ENCODE measurements at places on chromosomes 16 and 17.

DNA sequence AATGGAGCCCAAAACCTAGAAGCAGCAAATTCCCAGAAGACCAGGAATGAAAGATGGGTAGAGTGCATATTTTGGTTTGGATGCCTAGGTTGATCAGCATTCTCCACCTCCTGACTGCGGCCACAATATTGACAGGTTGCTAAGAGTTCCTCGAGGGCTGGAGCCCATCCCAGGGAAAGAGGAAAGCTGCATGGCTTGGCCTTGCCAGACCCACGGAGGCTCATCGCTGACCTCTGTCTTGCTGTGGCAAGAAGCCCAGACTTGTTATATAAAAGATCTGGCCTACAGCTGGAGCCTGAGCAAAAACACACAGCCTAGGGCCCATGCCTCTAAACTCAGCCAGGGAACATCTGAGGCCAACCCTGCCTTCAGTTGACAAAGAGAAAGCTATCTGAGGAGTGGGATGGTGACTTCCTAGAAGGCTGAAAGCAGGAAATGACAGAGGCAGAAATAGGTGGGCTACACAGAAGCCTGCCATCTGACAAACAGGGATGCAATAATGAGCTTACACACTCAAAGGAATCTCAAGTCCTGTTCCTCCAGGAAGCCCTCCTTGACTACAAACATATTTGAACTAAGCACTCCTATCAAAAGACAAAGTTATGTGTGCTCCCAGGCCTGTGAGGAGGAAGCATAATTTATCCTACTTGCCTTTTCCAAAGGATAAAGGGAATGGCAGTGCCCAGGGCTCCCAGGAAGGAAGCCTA is 22.5 kb upstream of the SLC35B1 start:
- DNase-seq = peak; percentile 8

GRCh38 chr16:84820305-84820684 is 510 bp downstream of the CRISPLD2 start:
- DNase-seq = no peak

DNA sequence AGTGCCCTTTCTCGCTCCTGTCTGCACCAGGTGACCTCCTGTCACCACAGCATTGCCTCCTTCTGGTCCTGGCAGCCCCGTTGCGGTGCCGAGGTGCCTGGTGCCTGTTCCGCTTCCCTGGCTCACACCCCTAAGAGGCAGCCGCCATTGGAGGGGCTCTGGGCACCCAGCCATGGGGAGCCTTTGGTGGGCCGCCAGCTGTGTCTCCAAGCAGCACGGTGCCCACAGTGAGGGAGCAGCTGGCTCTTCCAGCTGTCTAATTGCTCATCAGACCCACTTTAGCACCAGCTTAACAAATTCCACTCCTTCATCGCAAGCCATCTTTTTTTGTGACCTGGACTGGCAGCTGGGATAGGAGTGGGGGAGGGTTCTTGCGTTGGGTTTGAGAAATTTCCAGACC is 276.1 kb downstream of the SNX29 start:
- no peak for DNase-seq

DNA sequence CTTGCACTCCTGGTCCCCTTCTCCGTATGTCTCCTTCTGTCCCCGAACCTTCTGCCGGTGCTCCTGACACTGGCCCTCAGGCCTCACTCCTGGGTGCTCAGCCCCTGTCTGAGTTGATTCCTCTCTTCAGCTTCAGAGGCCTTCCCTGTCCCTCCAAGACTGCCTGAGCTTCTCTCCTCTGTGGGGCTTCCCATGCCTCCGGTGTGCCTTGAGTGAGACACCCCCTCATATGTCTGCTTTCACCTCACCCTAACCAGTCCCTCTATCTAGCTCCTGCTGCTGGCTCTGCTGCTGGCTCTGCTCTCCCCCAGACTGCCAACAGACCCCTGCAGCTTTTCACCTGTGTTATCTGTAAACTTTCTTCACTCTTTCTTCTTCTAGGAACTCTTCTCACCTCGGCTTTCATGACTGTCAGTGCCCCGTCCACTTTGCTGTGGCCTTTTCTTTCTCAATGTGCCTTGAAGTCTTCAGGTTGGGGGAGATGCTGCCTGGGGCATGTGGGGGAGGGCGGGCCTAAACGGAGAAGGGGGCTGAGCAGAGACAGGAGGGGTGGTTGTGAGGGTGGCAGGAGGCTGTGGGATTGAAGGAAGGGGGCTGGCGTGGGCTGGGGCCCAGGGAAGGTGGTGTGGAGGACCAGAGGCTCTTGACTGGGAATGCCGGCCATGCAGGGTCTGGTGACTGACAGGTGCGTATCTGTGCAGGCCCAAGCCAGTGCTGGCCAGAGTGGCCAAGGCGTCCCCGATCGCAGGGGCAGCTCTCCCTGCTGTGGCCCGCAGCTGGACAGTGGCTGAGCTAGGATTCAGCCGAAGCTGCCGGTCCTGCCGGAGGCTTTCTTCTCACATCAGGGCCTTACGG is 81.3 kb downstream of the METRNL start:
- no peak for DNase-seq

- DNase-seq = peak; percentile 16
Measured at GRCh38 chr16:56005958-56006357, 130.8 kb upstream of the CES5A start.

- DNase-seq = no peak
Measured at GRCh38 chr16:50280932-50281331, 14.6 kb downstream of the ADCY7 start.

- no peak for DNase-seq
Measured at GRCh38 chr16:2518823-2519710, 1.1 kb upstream of the AMDHD2 start.

DNA sequence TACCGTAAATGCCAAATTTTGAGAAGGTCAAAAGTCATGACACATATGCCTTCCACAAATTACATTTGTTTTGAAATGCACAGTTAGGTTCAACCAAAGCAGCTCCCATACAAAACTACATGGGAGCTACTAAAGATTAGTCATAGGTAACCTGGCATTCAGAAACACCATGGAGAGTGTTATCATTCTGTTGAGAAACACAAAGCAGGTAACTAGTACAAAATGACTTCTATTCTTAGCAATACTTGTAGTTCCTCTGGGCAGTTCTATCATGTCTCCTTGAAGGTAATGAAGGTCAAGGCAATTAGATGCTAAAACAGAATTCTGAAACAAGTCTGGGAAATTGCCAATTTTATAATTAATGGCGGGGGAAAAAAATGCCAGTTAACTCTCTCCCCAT is 39.4 kb downstream of the KCNJ16 start:
- DNase-seq = no peak

- DNase-seq = peak; percentile 15
Measured at GRCh38 chr16:70162041-70162451, 11.5 kb upstream of the CLEC18C start.

DNA sequence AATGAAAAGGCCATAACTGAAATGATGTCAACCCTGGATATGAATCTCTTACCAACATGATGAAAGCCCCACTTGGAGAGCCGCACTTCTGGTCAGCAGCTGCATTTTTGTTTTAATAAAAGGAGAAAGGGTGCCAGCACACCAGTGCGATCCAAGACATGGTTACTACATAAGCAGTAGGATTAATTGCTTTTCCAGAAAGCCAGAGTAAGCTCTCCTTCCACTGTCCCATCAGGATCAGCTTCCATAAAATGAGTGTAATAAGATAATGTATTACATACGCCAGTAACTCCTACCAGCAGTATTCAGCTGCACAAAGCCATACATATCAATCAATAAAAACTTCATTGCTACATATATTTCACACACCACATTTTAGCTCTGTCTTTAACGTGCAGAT is 26.3 kb upstream of the NACA2 start:
- DNase-seq = no peak

GRCh38 chr16:72819345-72819744 is 228.6 kb downstream of the ZFHX3 start:
- no peak for DNase-seq

GRCh38 chr16:4214215-4214621 is 27.7 kb downstream of the SRL start:
- peak; percentile 69 for DNase-seq

DNA sequence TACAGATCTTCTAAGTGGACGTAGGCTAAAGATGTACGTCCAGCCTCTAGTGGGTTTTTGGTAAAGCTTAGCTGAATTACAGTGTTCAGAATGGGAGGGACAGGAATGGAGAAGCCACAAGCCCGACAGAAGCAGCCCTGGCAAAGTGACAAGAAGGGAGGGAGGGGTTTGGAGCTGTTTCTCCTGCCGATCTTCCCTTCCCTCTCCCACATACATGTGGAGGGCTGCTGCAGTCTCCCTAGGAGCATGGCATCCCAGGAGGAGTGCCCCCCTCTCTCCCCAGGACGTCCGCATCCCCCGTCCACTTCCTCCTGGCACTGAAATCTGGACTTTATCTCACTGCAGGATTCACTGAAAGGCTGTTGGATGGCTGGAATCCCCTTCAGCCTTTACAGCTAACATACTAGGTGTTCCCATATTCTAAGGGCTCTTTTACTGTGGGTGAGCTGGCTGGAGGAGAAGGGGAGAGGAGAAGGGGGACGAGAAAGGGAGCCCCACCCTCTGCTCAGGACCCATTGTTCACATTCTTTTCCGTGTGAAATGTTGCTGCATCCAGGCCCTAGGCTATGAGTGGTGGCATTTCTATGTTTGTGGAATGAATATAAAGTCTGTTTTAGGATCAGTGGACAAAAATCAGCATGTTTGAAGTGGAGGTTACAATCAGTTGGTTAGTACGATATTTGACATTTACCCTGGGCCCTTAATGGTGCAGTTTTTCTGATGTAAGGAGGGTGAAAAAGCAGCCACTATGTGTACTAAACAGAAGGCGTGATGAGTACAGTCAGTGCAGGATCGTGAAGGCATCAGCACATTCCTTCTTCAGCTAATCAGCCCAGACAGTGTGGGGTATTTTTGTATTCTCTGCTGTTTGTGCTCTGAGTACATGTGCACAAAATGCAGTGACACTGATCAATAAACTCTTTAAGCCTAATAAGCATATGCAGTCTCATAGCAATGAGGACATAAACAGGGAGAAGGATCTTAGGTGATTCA is 94.6 kb downstream of the SPECC1 start:
- no peak for DNase-seq

DNA sequence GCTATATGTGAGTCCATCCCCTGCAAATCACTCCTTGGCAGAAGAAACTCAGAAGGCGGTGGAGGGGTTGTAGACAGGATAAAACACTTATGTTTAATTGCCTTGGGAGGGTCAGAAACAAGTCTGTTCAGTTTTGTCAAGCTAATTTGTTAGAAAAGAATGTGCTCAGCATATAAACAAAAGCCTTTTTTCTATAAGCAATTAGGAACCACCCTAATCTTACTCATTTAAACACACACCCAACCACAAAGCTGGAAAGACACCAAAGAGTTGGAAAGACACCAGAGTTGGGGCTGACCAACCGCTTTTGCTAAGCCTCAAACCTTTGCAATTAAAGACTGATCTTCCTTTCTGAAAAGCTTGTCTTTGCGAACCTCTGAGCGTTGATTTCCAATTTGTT is 439.2 kb upstream of the ERCC4 start:
- no peak for DNase-seq

DNA sequence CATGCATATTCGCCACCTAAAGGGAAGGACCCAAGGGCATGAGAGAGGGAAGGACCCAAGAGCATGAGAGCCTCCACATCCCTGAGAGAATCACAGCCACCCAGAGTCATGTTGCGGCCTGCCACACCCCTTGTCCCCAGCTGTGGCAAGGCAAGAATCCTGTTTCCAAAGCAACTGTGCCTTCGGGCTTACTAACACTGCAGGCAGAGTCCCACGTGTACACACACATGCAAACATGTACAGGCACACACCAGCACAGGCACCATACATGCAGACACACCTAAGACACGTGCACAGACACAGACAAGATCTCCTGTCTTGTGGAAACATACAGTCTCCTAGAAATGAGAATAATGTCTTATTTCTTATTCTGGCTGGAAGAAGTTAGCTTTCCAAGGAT is 92.4 kb upstream of the CDYL2 start:
- DNase-seq = no peak

DNA sequence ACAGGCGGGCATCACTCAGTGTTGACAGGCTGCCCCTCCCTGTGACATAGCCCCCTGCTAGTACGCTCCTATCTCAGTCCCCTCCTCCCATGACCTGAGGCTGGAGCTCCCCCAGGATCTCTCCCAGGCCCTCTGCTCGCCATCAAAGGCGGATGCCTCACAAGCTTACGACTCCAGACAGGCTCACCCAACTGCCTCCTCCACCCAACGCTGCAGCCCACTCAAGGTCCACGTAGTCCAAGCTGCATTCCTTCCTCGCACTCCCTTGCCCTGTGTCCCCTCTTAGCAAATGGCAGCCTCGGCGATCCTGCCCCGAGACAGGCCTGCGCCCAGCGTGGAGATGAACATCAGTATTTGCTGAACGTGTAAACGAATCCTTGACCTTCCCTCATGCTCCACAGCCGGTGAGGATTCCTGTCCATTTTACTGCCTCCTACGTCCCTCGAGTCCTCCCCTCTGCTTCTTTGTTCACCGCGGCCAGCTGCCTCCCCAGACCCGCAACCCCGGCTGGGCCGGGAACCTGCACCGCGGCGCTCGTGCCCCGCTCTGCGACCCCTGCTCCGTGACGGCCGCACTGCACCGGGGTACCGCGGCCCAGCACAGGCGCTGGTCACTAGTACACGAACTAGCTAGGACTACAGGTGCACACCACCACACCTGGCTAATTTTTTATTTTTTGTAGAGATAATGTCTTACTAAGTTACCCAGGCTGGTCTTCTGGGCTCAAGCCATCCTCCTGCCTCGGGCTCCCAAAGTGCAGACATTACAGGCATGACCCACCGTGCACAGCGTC is 838 bp upstream of the TMEM97 start:
- peak; percentile 40 for DNase-seq

DNA sequence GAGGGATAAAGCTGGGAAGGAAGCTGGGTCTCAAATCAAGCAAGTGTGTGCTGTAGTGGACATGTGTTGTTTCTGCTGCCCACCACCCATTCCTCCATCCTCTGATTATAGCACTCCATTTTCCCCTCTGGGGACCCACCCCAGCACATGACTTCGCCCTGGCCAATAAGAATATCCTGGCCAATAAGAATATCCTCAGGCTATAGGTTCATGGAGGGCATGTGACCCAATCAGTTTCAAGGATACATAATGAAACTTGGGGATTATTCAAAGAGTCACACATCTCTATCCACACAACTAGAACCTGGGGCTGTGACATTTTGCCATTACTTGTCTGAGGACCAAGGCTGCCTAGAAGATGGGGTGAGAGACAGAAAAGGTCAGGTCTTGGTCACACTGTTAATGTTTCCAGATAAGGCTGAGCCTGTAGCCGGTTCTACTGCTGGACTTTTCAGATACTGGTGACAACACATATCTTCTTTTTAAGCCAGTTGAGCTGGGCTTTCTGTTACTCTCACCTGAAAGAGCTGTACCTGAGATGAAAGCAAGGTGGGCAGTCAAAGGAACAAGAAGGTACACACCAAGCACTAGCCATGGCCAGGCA is 33.7 kb downstream of the MYO18A start:
- DNase-seq = no peak

DNA sequence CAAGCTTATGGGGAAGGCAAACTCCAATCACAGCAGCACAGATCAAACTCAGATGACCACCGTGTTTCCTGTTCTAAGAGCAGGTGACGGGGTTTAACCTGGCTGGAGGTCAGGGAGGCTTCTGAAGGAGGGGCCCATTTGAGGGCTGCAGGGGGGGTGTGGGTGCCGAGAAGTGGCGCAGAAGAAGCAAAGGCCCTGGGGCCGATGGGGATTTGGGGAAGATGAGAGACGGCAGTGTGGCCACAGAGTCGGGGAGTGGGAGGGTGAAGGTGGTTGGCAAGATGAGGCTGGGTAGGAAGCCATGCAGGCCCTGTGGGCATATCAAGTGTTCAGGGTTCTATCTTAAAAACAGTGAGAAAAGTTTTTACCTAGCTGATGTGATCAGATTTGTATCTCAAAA is 122.9 kb downstream of the CLEC16A start:
- no peak for DNase-seq

GRCh38 chr17:28711723-28712031 is at the start of gene PROCA1:
TSS of gene PROCA1 (minus strand) at chr17:28711888. CDS start at chr17:28711660, 228 bp downstream.
- DNase-seq = peak; percentile 90
